ENCODE measurements at places on chromosomes 2 and 18. TPM values are rescaled to one million over a fixed set of nuclear protein-coding genes. Genes with fewer than 3 reads are reported as not detected.

PDE6D gene
- 29.5 TPM for total RNA-seq

AP1S3 gene
- 10.1 TPM for total RNA-seq

PER2 gene
- 7.2 TPM for total RNA-seq

CYRIA gene
- 0.81 TPM for total RNA-seq

STARD6 gene
- total RNA-seq: not detected

MAP3K19 gene
- total RNA-seq: not detected

INHBB gene
- total RNA-seq: not detected

COPS9 gene
- total RNA-seq: 85.2 TPM

REEP1 gene
- 0.07 TPM for total RNA-seq

COL3A1 gene
- total RNA-seq: not detected

RUFY4 gene
- total RNA-seq: 0.93 TPM

Data from activated CD4-positive, alpha-beta memory T cell treated with anti-CD3 and anti-CD28 coated beads for 36 hours (primary cell).